ENCODE measurements at places on chromosomes 1 and 21.

DNA sequence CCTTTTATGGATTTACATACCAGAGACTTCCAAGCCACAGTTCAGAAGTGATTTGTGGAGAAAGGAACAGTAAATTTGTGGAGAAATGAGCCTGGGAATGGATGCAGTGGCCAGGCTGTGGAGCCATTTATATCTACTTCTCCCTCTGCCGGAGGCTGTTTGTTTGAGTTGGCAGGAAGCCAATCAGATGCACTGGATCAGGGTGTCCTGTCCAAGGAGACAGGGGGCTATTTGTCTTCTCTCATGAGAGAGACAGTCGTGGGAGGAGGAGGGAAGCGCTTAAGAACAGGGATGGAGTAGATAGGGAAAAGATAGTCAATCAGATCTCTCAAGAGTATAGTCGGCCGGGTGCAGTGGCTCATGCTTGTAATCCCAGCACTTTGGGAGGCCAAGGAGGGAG, 2.8 kb upstream of the HAPLN2 start:
- DNase-seq = no peak

DNA sequence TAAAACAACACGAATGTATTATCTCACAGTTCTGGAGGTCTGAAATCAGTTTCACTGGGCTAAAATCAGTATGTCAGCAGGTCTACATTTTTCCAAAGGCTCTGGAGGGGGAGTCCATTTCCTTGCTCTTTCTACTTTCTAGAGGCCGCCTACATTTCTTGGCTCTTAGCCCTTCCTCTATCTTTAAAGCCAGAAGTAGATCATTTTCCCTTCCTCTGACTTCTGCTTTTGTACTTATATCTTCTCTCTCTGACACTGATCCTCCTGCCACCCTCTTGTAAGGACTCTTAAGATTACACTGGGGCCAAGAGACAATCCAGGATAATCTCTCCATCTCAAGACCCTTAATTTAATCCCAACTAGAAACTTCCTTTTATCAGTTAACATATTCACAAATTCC, 41.4 kb downstream of the MSH4 start:
- DNase-seq = no peak

- no peak for DNase-seq
These were observed 25.6 kb upstream of the CTH start for GRCh38 chr1:70385477-70385876.

- DNase-seq = peak; percentile 23
These were observed 29.1 kb upstream of the IVNS1ABP start for GRCh38 chr1:185345913-185346720.

GRCh38 chr1:185916861-185917260, 182.7 kb downstream of the HMCN1 start:
- DNase-seq = no peak

DNA sequence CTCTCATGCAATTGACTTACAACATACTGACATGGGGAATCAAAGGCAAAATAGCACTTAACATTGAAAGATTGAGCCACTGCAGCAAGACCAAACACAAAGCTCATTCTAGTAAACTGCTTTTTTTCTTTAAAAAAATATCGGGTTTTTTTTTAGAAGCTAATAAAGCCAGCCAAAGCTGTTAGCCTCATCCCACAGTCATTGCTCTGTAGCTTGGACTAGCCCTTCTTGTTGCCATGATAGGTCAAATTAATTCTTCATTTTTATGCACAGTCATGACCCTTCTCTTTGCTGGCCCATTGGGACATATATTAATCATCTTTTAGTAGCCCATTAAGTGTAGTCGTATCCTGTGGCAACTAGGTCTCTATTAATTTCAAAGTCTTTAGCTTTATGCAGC, 231.3 kb downstream of the ADGRL2 start:
- no peak for DNase-seq

- DNase-seq = no peak
These were observed 5.3 kb downstream of the UTS2 start for GRCh38 chr1:7847599-7847998.

GRCh38 chr1:16981269-16981849, 939 bp upstream of the MFAP2 start:
- no peak for DNase-seq

GRCh38 chr1:164802529-164803282, 243.7 kb downstream of the PBX1 start:
- no peak for DNase-seq

GRCh38 chr1:229714964-229715603, 89.0 kb downstream of the URB2 start:
- peak; percentile 56 for DNase-seq

DNA sequence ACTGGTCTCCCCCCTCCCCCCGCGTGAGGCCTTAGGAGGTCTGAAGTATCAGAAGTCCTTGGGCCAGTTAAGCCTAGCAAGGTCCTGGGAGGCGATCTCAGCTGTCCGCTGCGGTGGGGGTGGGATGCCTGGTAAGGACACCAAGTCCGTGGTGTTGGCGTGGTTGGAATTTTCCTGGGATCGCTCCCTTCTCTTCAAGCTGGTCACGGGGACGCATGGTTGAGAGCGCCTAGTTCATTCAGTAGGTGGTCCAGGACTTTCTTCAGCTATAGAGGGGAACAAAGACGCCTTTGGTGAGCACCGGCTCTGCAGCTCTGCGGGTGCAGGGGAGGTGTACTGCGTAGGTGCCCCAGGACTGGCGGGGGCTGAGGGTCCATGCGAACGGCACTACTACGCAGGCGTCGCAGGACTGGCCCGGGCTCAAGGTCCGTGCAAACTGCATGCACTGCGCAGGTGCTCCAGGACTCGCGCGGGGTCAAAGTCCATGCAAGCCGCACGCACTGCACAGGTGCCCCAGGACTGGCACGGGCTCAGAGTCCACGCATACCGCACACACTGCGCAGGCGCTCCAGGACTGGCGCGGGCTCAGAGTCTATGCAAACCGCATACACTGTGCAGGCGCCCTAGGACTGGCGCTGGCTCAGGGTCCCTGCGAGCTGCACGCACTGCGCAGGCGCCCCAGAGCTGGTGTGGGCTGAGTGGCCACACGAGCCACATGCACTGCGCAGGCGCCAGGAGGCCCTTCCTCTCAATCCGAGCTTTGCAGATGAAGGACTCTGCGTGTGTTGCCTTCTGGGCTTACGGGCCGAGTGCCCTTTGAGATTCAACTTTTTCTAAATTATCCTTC, 36.6 kb upstream of the HMGN1 start:
- peak; percentile 74 for DNase-seq

- DNase-seq = no peak
These were observed 5.8 kb upstream of the MPZL1 start for GRCh38 chr1:167716000-167716271.

- no peak for DNase-seq
These were observed 10.0 kb downstream of the RNF220 start for GRCh38 chr1:44415013-44415412.

- DNase-seq = peak; percentile 29
These were observed 73.5 kb downstream of the SGIP1 start for GRCh38 chr1:66607458-66607857.

DNA sequence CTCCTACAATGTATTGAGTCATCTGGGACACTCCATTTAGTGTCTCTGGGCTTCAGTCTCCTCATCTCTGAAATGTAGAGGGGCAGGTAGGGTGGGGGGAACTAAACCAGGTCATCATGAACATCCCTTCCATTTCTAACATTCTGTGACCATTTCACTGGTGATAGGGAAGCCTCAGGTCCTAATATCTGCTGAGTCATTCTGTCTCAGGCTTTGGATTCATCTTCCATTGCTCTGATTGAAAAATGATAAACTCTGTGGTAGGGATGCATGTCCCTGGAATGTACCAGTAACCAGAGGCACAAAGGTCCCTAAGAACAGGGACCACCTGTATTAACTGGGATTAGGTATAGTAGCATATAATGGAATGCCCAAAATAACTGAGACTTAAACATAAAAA, 36.2 kb upstream of the LRRC52 start:
- DNase-seq = no peak

DNA sequence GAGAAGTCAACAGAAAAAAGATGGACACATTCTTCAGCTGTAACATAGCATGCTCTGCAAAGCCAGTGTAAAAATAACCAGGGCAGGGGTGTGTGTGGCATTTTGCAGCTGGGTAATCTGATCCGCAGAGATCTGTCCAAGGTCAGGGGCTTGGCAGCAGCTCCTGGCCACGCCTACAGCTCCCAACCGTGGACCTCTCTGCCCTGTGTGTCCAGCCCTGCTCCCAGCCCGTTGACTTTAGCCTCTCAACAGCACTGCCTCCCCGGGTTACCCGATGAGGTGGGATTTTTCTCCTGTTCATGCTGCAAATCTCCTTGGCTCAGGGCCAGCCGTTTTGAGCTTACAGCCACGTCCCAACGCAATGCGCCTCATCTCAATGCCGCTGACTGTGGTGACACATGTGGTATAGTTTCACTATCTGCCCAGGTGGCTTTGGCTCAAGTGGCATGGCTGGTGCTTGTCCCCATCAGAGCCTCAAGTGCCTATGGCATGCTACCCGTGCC, 68.1 kb downstream of the VWA5B1 start:
- no peak for DNase-seq

DNA sequence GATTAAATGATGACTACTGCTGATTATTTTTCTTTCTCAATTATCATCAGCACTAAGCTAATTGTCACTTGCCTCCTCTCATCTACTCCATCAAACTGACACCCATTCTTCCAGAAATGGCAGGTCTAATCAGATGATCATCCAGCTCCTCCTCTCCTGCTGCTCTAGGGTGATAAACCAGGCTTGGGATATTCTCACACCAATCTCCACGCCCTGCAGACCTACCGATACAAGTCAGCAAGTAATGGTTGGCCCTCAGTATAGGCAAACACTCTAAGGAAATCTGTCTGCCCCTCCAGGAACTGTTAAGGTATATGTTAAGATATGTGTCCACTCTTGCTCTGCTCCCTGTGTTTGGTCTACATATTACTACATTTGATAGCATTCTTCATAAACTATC, 36.3 kb upstream of the C1orf21 start:
- DNase-seq = no peak

DNA sequence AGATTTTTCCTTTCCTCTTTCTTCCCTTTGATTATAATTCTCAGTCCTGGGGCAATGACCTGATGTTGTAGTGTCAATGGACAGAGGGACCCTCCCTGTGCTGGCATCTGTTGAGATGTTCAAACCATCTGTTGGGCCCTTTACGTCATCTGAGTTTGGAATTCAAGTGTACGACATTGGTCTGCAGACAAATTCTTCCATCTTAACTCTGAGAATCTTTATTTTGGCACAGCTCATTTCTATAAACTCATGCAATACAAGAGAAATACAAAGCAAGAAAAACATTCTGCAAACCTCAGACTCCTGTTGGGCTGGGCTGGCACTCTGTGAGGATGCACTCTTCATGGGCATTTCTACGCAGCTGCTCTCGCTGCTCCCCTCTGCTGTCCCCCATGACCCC, 54.2 kb downstream of the IFI44 start:
- no peak for DNase-seq

- DNase-seq = no peak
These were observed 143.0 kb downstream of the DNM3 start for GRCh38 chr1:171984262-171984661.

DNA sequence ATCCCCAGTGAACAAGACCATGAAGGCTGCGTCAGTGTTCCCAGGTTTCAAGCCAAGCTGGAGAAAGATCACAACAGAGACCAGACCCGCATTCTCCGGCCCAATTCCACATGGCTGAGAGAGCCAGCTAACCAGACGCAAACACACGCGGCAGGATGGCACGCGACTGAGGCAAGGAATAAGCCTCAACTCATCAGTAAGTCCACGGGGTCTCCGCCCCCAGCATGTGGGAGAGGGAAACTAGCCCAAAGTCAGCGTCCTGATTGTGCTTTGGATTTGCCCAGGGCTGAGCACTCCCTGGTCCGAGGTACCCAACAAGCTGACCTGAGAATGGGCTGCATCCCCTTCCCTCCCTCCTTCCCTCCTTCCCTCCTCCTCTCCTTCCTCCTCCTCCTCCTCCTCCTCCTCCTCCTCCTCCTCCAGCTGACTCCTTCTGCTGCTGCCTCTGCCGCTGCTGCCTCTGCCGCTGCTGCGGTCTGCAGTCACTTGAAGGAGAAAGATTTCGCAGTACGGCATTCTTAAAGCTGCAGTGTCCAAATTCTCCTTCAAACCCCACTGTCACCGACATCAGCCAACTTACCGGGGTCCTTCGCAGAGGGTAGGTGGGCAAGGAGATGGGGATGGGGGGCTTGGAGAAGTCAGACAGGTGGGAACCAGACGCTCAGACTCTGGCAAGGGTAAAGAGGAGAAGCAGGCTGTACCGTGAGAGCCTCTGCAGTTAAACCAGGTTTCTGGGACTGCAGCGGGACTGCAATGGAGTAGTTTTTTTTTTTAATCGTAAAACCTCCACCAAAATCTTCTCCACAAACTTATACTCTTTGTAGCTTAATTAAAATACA, 33.0 kb upstream of the H6PD start:
- peak; percentile 24 for DNase-seq

- no peak for DNase-seq
These were observed 2.4 kb downstream of the GPR157 start for GRCh38 chr1:9126511-9126910.

- no peak for DNase-seq
These were observed 96.5 kb upstream of the CAMK1G start for GRCh38 chr1:209486861-209487593.

- no peak for DNase-seq
These were observed 88.4 kb downstream of the ADARB1 start for GRCh38 chr21:45162809-45163208.

DNA sequence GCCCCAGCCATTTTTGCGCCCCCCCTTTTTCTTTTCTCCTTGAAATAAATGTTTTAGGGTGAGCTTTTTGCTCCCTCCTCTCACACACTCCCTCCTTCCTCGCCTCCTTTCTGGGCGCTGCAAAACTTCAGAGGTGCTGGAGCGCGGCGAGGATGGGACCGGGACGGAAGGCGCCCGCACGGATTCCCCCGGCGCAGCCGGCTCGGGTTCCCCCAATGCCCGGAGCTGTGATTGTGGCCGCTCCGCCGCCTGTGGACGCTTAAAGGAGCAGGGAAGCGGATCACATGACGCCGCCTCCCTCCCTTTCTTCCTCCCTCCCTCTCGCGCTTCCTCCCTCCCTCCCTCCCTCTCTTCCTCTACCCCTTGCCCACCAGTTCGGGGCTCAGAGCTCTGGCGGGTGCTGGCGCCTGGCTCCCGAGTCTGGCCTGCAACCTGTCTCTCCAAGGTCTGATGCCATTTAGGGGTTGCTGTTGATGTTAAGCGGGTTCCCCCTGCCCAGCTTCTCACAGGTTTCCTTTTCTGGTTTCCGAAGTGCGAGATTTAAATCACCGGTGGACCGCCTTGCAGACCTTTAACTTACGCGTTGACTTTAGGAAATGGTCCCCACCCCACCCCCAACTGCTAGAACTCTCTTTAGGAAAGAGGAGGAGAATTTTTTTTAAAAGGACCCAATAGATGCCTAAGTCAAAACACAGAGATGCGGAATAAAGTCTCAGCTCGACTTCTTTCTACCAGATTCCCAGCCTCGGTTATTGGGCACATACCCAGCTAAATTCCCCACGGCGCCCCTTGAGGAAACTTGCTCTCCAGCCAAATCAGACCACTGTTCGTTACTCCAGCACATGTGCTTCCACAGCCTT, at the start of gene WLS:
TSS of gene WLS (minus strand) at position 235 of the 860 bp plus-strand sequence. CDS start at position 11, 224 bp downstream.
- no peak for DNase-seq

- DNase-seq = no peak
These were observed 385.7 kb downstream of the USP25 start for GRCh38 chr21:16115461-16115860.
